Stimulated activated CD8-positive, alpha-beta memory T cell treated with anti-CD3 and anti-CD28 coated beads, Interleukin-4, amount 100 ng/mL, for 1 hour (primary cell): ENCODE measurements at places on chromosomes 2 and 18.

DNA sequence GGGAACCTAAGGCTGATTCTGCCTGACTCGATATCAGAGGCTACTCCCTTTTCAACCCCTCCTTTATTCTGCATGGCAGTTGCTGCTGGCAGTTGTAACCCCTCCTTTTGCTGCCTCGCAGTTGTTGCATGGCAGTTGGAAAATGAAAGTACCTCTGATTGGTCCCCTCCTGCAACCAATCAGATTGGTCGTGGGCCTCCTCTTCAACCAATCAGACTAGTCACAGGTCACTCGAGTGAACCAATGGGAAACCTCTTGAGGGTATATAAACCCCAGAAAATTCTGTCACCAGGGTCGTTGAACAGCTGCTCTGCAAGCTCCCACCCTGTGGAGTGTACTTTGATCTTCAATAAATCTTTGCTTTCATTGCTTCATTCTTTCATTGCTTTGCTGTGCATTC, 294.3 kb upstream of the SLC8A1 start:
- DNase-seq = no peak

DNA sequence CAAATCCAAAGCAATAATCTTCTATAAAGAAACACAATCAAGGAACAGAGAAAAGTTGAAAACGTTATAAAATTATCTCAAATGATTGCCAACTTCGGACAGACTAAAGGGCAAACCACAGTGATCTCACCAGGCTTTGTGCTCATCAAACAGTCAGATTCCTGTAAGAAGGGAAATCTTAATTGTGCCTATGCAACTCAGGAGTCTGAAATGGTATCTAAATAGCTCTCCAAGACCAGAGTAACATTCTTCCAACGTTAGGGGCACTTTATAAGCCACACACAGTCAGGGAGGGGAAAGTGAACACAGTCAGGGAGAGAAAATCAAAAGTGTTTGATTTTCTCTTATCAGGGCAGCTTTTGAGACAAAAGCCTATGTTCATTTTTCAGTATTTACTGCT, 29.4 kb downstream of the PLEKHM3 start:
- DNase-seq = no peak

DNA sequence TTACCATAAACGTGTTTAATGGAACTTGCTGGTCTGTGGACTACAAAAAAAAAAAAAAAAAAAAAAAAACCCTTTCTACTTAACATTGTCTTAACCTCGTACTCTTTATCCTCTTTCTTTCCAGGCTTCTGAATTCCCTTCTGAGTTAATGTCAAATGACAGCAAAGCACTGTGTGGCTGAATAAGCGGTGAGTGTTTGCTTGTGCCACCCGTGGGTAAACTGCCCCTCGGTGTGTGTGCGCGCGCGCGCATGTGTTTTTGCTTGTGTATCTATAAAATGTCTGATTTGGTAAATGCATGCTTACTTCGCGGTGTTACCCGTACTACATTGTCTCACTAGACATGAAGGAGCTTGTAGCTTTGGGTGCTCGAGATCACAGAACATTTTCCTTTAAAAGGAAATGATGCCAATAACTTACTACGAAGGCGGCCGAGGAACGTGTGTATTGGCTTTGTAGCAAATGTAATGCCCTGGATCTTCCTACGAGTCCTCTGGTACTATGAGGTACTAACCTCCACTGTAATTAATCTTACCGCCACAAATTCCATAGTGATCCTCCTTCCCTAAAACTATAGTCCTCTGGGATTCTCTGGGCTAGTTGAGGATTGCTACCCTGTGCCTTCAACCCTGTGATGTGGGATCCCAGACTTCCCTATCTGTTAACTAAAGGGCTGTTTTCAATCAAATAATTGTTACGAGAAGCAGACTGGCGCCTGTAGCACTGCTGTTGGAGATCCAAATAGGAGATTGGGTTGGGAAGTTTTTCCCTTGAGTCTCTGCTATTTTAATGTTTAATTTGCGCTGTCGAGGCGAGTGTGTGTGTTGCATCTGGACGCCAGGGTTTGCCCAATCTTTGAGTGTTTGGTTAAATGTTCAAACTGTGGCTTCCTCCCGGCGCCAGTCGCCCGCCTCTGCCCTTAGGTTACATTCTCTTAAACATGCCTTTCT, 1.1 kb downstream of the ID2 start:
- no peak for DNase-seq

- no peak for DNase-seq
Observed at GRCh38 chr2:156890529-156891148, 366.9 kb upstream of the GALNT5 start.

DNA sequence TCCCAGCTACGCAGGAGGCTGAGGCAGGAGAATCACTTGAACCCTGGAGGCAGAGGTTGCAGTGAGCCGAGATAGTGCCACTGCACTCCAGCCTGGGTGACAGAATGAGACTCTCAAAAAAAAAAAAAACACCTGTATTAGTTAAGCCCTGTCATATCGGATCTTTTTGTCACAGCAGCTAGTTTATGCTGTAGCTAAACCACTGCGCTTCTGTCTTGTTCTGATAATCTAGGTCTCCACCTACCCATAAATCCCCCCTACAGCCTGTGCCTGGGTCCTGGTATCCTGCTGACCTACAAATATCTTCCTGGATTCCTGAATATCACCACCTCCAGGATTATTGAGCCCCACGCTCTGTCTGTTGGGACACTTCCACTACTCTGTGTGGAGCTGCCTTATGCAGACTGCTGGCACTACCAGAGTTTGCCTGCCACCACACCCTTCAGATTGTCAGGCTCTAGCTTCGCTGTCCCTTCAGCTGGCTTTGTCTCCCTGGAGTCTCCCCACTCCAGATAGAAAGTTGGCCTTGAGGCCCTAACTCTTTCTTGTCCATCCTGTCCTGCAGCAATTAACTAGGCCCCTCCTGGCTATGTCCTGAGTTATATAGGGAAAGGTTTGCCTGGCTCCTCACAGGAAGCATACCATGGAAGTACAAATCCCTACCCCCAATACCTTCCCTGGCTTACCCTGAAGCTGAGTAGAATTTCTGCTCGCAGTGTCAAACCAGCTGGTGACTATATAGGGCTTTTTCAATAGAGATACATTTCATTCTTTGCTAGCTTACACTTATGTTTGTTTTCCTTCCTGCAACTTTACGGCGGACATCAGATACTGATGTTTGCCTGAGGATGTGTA, 136.0 kb upstream of the SERTAD2 start:
- no peak for DNase-seq

GRCh38 chr2:147390475-147390874, 454.4 kb upstream of the ACVR2A start:
- DNase-seq = no peak

GRCh38 chr2:217851191-217852020, 151.4 kb downstream of the TNS1 start:
- no peak for DNase-seq

- no peak for DNase-seq
Observed at GRCh38 chr2:240672076-240672700, 10.5 kb downstream of the AQP12B start.

DNA sequence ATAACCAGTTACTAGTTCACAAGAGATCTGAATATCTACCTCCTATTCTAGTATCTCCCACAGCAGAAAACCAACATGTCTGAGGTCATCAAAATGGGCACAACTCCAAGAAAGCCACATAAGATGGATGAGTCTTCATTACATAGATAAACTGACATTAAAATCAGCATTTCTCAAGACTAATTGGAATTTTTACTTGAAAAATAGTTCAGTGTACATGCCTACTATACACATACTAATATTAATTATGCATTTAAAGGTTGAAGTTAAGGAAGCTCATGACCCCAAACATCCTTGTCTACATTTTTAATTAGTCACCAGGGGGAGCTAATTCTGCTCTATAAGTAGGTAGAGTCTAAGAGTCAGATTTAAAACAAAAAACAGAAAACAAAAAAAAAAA, 41.9 kb downstream of the ZNF521 start:
- DNase-seq = no peak

GRCh38 chr2:121242976-121243375, 42.0 kb downstream of the TFCP2L1 start:
- no peak for DNase-seq

- no peak for DNase-seq
Observed at GRCh38 chr2:236743039-236743920, 173.7 kb downstream of the ACKR3 start.

DNA sequence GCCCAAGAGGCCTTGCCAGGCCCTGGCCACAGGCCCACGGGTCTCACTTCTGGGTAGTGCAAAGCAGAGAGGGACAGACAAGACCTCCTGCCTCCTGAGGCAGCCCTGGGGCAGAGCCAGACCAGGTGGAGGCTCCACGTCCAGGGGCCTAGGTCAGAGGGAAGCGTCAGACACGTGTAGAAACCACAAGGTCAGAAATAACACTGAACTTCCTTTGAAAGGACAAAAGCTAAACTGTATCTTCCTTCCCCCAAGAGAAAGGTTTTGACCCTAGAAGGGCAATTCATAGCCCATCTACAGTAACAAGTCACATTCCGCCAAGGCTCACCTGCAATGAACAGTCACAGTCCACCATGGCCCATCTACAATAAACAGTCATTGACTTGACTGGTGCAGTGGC, 17.9 kb downstream of the SDC1 start:
- DNase-seq = no peak

DNA sequence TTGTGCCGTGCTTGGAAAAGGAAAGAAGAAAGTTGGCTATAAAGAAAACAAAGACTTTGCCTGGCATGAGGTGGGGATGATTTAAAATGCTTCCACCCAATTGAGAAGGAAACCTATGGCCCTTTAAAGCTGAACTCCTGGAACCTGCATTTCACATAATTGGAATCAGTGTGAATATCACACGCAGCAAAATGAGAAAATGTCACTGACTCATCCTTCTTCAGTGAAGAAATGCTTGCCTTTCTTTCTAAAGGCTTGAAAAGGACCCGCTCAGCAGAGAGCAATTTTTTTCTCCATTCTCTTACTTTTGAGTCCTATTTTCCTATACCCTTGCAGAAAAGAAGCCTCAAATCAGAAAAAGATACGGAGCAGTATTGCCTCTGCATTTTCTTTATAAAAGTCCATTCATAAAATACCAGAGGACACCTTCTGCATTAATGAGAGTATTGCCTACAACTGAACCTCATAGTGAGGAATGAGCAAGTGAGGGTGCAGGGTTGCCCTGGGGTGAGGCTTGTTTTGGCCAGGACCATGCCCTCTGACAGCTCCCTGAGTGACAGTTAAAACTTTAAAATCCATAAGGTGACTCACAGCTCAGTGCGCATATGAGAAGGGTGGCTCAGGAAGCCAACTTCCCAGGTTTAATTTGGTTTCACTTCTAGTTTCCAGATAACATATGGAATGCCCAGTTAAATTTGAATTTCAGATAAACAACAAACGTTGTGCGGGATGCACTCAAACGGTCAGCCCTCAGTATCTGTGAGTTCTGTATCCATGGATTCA, 191.9 kb upstream of the GYPC start:
- DNase-seq = no peak

GRCh38 chr2:88053296-88053695, 2.3 kb downstream of the KRCC1 start:
- no peak for DNase-seq

- DNase-seq = no peak
Observed at GRCh38 chr18:38899252-38899651, 1333.7 kb upstream of the CELF4 start.

- DNase-seq = no peak
Observed at GRCh38 chr18:13366131-13366530, 147.6 kb downstream of the LDLRAD4 start.

GRCh38 chr2:58612973-58613372, 371.8 kb upstream of the FANCL start:
- no peak for DNase-seq

GRCh38 chr18:61001138-61001537, 332.1 kb upstream of the CDH20 start:
- DNase-seq = no peak

GRCh38 chr2:25215948-25216679, 47.7 kb upstream of the POMC start:
- peak; percentile 63 for DNase-seq

DNA sequence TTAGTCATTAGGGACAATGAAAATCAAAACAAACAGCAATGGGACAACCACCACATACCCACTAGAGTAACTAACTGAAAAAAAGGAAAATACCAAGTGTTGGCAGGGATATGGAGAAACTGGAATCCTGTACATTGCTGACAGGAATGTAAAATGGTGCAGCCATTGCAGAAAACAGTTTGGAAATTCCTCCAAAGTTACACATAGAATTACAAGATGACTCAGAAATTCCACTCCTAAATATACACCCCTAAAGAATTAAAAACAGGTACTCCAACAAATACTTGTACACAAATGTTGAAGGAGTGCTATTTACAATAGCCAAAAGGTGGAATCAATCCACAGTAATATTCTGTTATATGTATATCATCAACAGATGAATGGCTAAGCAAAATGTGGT, 110.9 kb downstream of the ROCK1 start:
- no peak for DNase-seq

DNA sequence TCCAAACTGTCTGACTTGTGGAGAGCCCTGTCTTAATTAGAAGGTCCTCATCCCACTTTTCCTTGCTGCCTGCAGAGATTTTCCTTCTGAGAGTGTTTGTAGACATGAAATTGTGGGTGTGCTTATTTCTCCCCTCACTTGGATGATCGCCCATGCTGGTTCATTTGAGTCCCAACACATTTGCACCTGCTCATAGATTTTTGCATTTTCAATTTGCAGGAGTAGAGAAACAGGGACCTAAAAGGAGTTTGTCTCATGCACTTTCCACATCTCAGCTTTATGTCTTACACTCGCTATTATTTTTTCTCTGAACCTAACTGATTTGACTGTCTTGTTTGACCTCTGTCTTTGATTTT, 33.2 kb upstream of the FHL2 start:
- no peak for DNase-seq

GRCh38 chr2:214747992-214748391, 61.5 kb downstream of the BARD1 start:
- no peak for DNase-seq

DNA sequence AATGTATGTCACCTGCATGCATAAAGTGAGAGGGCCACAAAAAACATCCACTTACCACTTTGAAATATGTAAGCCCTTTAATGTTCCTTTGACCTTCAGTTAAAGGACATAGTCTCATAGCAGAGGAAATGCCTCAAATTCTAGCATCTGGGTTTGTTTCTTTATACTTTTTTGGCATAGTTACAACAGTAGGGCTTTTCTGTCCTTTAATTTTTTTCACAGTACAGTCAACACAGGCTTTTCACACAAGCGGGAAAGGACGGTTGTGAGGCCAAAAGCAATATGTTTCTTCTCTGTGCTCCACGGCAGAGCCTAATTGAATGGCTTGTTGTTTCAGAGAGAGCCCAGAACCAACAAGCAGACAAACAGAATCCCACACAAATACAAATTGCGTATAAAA, 57.6 kb downstream of the CRIM1 start:
- no peak for DNase-seq

- DNase-seq = no peak
Observed at GRCh38 chr2:221480821-221481220, 91.3 kb downstream of the EPHA4 start.
